ENCODE measurements at places on chromosomes 1 and 21. TPM values are rescaled to one million over a fixed set of nuclear protein-coding genes. Genes with fewer than 3 reads are reported as not detected.

The RCSD1 gene
- 5.1 TPM for total RNA-seq

The NPHS2 gene
- not detected for total RNA-seq

The GJA8 gene
- total RNA-seq = not detected

The OR2T29 gene
- not detected for total RNA-seq

The IFNAR1 gene
- 35.9 TPM for total RNA-seq

The SMIM1 gene
- total RNA-seq = 2.6 TPM

The IFI6 gene
- total RNA-seq = 35.5 TPM

The LCE1F gene
- total RNA-seq = not detected

The VSIG8 gene
- total RNA-seq = not detected

The MMP23B gene
- total RNA-seq = 1.9 TPM

The PRR9 gene
- not detected for total RNA-seq

The TBX19 gene
- total RNA-seq = 0.68 TPM

The SLC16A1 gene
- total RNA-seq = 26.1 TPM

The TNNI3K gene
- not detected for total RNA-seq

The PLA2G4A gene
- total RNA-seq = 1.7 TPM

The SRM gene
- total RNA-seq = 34.2 TPM

The EDARADD gene
- total RNA-seq = 0.16 TPM

The MROH9 gene
- total RNA-seq = not detected

The CELA3A gene
- total RNA-seq = not detected

The ARTN gene
- not detected for total RNA-seq

The HMGCS2 gene
- 390 TPM for total RNA-seq

The TMEM125 gene
- not detected for total RNA-seq

The LEMD1 gene
- not detected for total RNA-seq

The TMEM54 gene
- 3.9 TPM for total RNA-seq

The CD34 gene
- 0.70 TPM for total RNA-seq

The TLR5 gene
- 2.6 TPM for total RNA-seq

The PKP1 gene
- not detected for total RNA-seq

The CNKSR1 gene
- total RNA-seq = 0.97 TPM

The FAM110D gene
- 0.53 TPM for total RNA-seq

The TEX38 gene
- not detected for total RNA-seq

The USP16 gene
- total RNA-seq = 20.2 TPM

The SGIP1 gene
- 1.1 TPM for total RNA-seq

The LRRC7 gene
- total RNA-seq = 0.20 TPM

The INTS3 gene
- 21.8 TPM for total RNA-seq

The CLCNKA gene
- total RNA-seq = not detected

The TMCO2 gene
- total RNA-seq = not detected

The FGR gene
- total RNA-seq = 10.0 TPM

The BRDT gene
- not detected for total RNA-seq

The AQP10 gene
- not detected for total RNA-seq

The GCSAML gene
- 0.24 TPM for total RNA-seq

The CACNA1S gene
- total RNA-seq = not detected

The KLHL20 gene
- total RNA-seq = 11.9 TPM

The PTPRC gene
- total RNA-seq = 15.6 TPM

The SPRR2F gene
- total RNA-seq = not detected

The C4BPB gene
- total RNA-seq = 164 TPM

The RGS1 gene
- total RNA-seq = 29.8 TPM

The TDRD10 gene
- 2.2 TPM for total RNA-seq

The LCE1A gene
- not detected for total RNA-seq

The ICOSLG gene
- total RNA-seq = 2.7 TPM

The C1orf167 gene
- total RNA-seq = not detected

All from right lobe of liver (tissue), 6 donors.